ENCODE measurements at places on chromosomes 13 and 19.

GRCh38 chr19:12838886-12839756, 806 bp downstream of the MAST1 start:
- DNase-seq: no peak

GRCh38 chr13:25400925-25401324, 29.2 kb downstream of the ATP8A2 start:
- no peak for DNase-seq

- no peak for DNase-seq
These were observed 1034.7 kb downstream of the SLITRK1 start for GRCh38 chr13:82847595-82847994.

- no peak for DNase-seq
These were observed 204.6 kb downstream of the NUFIP1 start for GRCh38 chr13:44784708-44785080.

GRCh38 chr13:60379837-60380565, 17.0 kb upstream of the TDRD3 start:
- peak; percentile 18 for DNase-seq

- peak; percentile 30 for DNase-seq
These were observed 989 bp upstream of the SSC5D start for GRCh38 chr19:55486971-55487923.

DNA sequence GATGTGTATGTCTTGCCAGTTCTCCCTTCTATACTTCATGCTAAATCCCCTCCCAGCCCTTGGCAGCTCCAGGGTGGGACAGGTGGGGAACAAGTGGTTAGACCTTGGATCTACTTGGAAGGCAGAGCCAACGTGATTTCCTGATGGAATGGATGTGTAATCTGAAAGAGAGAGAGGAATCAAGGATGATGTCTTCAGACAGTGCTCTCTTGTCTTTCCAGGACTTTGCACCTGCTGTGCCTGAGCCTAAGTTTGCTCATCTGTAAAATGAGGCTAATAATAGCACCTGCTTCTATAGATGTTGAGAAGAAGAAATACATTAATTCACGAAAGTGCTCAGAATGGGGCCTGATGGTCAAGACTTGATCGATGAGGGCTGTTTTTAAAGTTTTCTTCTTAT, 7.0 kb upstream of the EGLN2 start:
- no peak for DNase-seq

DNA sequence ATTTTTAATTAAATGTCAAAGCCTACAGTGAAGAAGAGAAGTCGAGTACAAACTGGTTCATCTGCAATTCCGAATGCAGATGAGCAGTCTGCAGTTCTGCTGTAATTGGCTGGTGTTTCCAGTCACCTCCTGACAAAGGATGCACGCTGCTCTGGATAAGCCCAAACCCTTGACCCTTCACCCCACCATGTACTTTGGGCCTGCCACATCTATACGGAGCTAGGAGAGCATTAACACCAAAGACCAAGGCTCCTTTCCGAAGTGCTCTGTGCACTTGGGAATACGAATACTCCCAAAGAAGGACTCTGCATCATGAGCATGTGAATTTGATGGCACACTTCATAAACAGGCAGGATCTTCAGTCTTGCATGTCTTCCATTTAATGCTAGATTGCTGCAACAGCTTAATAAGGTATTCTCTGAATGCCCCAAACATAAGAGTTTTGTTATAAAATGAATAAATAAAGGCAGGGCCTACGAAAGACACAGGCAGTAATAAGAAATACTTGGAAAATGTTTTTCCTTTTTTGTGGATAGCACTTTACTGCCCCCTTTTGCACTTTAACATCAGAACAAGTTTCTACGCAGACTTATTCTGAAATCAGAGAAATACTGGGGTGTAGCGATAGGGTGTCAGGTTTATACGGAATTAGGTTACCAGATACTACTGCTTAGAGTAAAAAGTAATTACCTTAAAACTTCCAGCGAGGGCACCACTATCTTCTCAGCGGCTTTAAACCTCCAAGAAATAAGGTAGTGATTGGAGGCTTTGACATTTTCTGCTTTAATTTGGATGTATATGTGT, 15.0 kb downstream of the EFNB2 start:
- peak; percentile 37 for DNase-seq

DNA sequence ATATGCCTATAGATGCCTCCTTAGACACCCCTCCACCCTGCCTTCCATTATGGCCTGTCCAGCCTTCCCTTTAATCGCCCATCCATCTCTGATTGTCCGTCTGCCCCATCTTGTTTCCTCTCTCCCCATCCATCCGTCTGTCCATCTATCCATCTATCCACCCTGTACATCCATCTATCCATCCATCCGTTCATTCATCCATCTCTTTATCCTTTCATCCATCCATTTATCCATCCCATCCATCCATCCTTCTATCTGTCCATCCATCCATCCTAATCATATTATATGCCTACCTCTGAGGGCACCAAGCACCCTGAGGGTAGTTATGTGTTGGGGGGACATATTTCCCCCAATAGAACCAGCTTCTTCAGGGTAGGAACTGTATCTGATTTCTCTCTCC, 23.1 kb downstream of the TRPM4 start:
- no peak for DNase-seq

DNA sequence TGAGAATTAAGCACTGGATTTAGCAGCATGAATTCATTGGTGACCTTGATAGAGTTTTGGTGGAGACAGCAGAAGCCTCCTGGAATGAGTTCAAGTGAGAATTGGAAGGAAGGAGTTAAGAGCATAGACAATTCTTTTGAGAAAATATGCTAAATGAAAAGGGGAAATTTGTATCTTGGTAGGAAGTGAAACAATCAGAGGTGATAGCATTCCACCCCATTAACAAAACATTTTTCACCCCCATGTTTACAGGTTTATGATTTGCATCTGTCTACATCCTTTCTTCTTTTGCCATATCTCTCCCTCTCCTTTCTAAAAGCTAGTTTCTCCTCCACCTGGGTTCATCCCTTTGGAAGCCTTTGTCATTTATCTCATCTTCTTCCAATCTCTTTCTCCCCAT, 27.5 kb downstream of the LNX2 start:
- DNase-seq: no peak

- DNase-seq: no peak
These were observed 33.6 kb downstream of the ADPRHL1 start for GRCh38 chr13:113419531-113420193.

DNA sequence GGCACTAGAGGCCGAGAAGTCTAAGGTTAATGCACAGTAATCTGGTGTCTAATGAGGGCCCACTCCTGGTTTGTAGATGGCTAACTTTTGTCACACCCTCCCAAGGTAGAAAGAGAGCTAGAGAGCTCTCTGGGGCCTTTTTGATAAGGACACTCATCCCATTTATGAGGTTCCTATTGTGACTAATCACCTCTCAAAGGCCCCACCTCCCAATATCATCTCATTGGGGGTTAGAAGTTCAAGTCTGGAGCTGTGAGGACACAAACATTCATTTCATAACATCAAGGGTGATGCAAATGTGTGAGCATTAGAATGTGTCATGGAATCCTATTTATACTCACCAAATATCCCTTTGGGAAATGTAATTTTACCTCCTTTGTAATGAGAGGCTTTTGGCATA, 79.2 kb upstream of the SLC10A2 start:
- DNase-seq: no peak

DNA sequence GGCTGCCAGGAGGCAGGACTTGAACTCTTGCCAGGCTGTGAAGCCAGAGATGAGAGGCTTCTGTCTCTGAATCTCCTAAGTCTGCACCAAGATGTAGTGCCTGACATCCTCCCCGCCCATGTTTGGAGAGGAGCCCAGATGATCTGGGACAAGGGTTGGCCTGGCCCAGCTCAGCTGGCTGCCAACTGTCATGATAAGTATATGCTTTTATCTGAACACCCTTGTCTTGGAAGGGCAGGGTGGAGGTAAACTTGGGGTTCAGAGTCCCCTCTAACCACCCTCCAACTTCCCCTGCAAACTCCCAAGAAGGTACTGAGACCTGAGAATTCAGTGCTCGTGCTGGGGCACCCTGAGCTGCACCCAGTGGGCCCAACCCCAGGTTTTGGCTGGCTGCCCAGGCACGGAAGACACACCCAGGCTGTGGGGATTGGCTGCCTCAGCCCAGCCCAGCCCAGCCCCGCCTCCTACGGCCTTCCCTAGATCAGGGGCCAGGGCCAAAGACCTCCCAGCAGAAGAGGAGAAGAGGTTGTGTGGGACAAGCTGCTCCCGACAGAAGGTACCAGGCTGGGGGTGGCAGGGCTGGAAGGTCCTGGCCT, at the start of gene CYP4F12:
CYP4F12 (plus strand) TSS at position 508 of the 596 bp plus-strand sequence. CDS start 443 bp downstream, outside the sequence.
- DNase-seq: no peak

DNA sequence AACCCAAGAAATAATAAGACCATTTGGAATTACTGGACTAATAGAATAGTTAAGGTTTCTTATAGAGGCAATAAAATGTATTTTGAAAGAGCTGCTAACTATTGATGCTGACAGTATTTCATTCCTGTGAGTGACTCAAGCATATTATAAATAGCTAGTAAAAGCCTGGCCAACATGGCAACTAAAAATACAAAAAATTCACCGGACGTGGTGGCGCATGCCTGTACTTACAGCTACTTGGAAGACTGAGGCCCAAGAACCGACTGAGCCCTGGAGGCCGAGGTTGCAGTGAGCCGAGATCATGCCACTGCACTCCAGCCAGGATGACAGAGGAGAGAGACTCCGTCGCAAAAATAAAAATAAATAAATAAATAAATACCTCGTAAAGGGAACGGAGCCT, 5.4 kb upstream of the ICAM3 start:
- DNase-seq: no peak

DNA sequence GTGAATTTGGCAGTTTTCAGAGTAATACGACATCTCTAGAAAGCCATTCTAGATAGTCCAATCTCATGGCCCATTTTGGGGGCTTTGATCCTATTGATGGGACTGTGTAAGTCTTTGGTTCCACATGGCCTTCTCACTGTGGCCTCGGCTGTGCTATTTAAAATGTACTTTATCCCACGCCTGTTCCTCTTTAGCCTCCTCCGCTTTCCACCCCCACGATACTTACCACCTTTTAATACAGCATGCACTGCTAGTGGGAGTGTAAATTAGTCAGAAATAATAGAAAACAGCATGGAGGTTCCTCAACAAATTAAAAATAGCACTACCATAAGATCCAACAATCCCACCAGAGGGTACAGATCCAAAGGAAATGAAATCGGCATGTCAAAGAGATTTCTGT, 28.3 kb upstream of the CEBPG start:
- DNase-seq: no peak

DNA sequence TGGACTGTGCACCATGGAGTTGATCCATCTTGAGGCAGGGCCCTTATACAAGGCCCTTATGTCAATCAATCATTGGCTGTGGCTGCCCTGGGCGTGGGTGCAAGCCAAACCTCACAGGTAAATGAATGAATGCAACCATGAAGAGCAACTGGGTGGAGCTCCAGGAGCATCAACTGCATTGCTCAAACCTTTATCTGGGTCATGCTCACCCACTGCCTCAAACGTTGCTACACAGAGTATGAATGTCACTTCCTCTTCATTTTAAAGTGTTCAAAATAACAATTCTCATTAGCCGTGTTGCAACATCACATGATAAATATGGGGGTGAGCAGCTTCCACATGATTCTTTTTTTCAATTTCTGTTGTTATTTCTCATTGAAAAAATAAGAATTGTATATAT, 6.4 kb upstream of the ZNF333 start:
- DNase-seq: no peak

GRCh38 chr19:1181606-1182005, 7.5 kb upstream of the SBNO2 start:
- DNase-seq: no peak

DNA sequence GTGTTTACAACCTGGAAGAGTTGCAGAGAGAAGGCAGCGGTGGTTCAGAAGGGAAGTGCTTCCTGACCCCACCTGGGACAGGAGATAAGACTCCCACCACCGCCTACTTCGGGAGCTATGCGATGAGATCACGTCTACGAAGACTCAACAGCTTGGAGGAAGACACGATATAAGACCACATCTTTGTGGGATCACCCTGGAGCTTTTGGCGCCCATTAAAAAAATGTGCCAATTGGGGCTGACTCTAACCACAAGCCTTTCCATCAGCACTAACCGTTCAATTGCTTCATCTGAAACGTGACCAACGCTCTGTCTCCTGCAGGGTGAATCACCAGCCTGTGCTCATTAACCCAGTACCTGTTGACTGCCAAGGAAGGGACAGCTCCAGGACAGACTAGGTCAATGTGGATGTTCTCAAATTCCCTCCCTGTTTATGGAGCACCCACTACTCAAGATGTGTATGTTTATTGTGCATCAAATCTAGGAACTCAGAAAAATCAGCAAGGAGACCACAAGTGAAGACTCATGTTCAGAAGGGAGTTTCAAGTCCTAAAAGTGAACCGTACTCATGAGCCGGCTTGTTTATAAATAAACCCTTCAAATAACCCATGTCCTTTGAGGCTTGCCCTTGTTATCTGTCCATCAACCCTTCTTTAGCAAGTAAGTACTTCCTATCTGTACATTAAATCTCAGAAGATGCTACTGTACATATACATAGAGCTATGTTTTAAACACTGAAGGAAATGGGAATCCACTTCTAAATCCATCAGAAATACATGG, 67.5 kb downstream of the LATS2 start:
- DNase-seq: peak; percentile 5

GRCh38 chr19:52140032-52140710, 433 bp upstream of the ZNF616 start:
- DNase-seq: no peak

DNA sequence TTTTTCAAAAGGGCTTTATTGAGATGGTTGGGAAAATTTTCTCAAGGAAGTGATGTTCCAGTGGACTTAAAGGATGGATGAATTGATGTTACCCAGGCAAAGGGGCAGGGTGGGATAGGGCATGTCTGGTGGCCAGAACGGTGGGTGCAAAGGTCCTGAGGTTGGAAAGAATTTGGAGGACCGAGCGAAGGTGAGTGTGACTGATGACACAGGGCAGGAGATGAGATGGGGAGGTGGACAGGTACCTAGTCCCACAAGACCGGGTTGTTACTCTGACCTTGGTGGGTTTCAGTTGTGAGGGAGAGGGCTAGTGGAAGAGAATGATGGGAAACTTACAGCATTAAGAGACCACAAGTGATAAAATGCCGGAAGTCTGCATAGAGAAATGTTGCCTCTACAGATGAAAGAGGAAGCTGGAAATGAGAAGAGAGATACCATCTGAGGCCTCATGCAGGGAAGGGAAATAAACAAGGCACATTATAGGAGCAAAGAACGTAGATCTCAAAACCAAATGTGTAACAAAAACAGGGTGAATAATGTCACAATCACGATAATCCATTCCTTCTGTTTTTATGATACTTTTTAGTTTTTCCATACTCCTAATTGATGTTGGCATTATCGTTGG, 4.5 kb downstream of the ADGRE1 start:
- DNase-seq: peak; percentile 96

- no peak for DNase-seq
These were observed 517.4 kb downstream of the RFC3 start for GRCh38 chr13:34335014-34336007.
